Uterus (tissue), 4 donors: ENCODE measurements at places on chromosomes 5 and 9.

GRCh38 chr5:10456583-10457420 is 15.1 kb downstream of the ROPN1L start:
- H3K27ac ChIP-seq, result no peak overlapping the region
- no peaks in the 10 kb centered on the region for H3K36me3 ChIP-seq
- H3K27me3 ChIP-seq, result no peaks in the 10 kb centered on the region

DNA sequence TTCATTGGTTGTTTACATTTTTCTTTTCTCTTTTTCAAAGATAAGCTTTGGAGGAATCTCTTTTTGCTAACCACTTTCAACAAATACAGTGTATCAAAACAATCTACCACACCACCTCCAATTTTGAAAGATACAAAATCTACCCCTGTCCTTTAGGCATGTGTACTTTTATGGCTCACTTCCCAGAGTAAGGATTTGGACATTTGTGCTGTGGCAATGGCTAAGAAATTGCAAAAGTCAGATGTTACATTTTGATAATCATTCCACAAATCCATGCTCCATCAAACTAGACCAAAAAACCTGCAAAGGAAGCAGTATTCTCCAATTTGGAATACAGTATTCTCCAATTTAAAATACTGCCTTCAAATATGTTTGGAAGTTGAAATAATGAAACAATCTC is 204.9 kb downstream of the MCTP1 start:
- H3K4me3 ChIP-seq, result peak overlapping the region; percentile 13
- DNase-seq, result no peak
- peak overlapping the region; percentile 21 for H3K27ac ChIP-seq
- no peaks in the 10 kb centered on the region for H3K36me3 ChIP-seq

- no peak for DNase-seq
- H3K36me3 ChIP-seq, result no peaks in the 10 kb centered on the region
- H3K27ac ChIP-seq, result no peak overlapping the region
- no peaks in the 10 kb centered on the region for H3K4me1 ChIP-seq
- no peaks in the 10 kb centered on the region for H3K27me3 ChIP-seq
- no peak overlapping the region for H3K4me3 ChIP-seq
These were observed 309.1 kb upstream of the GRIN3A start for GRCh38 chr9:102047549-102047948.

DNA sequence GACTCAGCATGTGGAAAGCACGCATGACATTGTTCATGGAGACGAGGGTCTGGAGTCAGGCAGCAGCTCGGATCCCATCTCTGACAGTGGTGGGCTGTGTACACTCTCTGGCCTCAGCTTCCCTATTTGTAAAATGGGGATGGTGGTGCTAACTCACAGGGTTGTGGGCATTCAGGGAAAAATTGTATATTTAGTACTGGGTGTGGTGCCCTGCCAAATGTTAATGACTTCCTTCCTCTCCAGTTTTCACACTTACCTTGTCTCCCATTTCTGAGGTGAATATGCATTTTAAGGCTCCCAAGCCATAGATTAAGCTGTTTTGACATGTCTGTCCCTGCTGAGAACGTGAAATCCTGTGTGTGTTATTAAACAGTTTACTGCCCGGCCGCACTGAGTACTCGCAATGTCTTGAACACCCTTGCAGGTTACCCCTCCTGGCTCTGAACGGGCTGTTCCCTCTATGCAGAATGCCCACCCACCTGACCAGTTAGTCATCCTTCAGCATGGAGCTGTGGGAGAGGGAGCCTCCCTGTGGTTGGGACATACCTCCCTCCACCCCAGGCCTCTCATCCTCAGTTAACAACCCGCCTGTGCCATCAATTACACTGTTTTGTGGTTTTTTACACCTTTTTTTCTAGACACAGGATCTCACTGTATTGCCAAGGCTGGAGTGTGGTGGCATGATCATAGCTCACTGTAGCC is 25.8 kb downstream of the TJP2 start:
- H3K27ac ChIP-seq, result no peak overlapping the region
- no peak overlapping the region for H3K4me3 ChIP-seq
- DNase-seq, result peak; percentile 35
- H3K4me1 ChIP-seq, result no peaks in the 10 kb centered on the region
- H3K36me3 ChIP-seq, result no peaks in the 10 kb centered on the region

- no peaks in the 10 kb centered on the region for H3K4me1 ChIP-seq
- no peaks in the 10 kb centered on the region for H3K36me3 ChIP-seq
- no peak overlapping the region for H3K27ac ChIP-seq
These were observed 23.5 kb downstream of the ODF2 start for GRCh38 chr9:128479262-128479661.

DNA sequence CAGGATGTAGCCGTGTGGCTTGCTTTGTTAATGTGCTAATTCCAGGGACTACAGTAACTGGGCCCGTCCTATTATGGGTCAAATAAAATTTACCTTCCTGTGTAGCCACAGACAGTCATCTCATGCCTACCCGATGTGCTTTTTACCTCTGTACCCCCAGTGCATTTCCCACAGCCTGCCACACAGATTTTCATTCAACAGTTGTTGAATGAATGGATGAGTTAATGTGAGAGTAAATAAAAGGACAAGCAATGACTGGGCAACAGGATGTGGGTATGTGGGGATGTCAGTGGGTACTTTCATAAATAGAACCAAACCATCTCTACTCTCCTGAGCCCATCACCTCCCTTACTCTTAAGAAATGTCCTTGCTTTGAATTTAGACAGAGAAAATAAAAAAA is 441.2 kb upstream of the ZNF462 start:
- no peak overlapping the region for H3K27ac ChIP-seq
- no peak for DNase-seq
- H3K27me3 ChIP-seq, result no peaks in the 10 kb centered on the region

DNA sequence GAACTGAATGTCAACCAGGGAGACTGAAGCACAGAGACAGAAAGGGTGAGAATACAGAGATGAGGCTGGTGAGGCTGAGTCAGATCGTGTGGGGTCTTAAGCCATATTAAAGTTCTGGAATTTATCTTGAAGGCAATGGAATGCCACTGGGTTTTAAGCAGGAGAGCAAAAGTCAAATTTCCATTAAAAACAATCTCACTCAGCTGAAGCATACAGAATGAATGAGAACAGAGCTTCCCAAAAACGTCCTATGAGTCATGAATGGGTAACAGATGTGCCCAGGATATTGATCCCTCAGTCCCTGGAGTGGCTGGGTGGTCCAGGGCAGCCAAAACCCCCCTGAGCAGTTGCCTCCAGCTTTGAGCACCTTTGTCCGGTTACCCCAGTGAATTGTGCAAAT is 44.9 kb downstream of the PFDN1 start:
- no peak for DNase-seq
- no peak overlapping the region for H3K27ac ChIP-seq
- H3K4me1 ChIP-seq, result no peaks in the 10 kb centered on the region
- no peaks in the 10 kb centered on the region for H3K27me3 ChIP-seq
- H3K4me3 ChIP-seq, result no peak overlapping the region

GRCh38 chr5:68071282-68071632 is 144.3 kb upstream of the PIK3R1 start:
- H3K27ac ChIP-seq, result no peak overlapping the region
- H3K4me1 ChIP-seq, result no peaks in the 10 kb centered on the region
- H3K27me3 ChIP-seq, result no peaks in the 10 kb centered on the region
- no peak overlapping the region for H3K4me3 ChIP-seq

- DNase-seq, result no peak
- no peaks in the 10 kb centered on the region for H3K4me1 ChIP-seq
- no peak overlapping the region for H3K4me3 ChIP-seq
- H3K27ac ChIP-seq, result no peak overlapping the region
- H3K36me3 ChIP-seq, result no peaks in the 10 kb centered on the region
These were observed 263.1 kb upstream of the COX7C start for GRCh38 chr5:86354664-86355063.

DNA sequence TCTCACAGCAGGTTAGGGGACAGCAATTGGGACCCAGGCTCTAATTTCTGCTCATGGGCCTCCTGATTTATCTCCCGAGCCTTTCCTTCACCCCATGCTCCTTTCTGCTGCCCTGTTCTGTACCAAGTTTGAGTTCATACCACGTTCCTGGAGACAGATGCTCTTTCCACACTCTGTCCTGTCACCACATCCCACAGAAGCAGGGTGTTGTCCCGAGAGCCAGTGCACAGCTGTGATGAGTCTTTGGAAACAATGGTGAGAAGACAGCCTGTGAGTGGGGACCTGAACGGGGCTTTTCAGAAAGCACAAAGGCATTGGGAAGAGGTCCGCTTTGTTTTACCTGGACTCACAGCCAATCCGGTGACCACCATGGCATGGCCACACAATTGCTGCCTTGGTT is 17.4 kb downstream of the WDR31 start:
- no peaks in the 10 kb centered on the region for H3K36me3 ChIP-seq
- no peak overlapping the region for H3K27ac ChIP-seq
- H3K4me3 ChIP-seq, result no peak overlapping the region
- DNase-seq, result no peak

DNA sequence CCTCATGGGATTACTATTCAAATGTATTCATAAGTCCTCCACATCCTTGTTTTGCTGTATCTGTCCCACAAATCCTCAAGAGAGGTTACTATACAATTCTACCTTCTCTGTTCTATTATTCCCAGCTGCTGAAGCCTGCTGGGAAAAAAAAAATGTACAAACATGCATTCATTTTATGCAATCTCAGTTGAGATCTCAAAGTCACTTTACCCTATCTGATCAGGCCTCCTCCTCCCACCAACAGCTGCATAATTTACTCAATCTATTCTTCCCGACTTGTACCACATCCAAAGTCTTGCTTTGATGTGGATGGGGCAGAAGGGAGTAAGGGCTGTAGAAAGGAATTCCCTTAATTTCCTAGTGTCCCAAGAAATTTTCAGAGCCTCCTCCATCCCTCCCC is 28.6 kb downstream of the PSIP1 start:
- no peaks in the 10 kb centered on the region for H3K27me3 ChIP-seq
- H3K4me1 ChIP-seq, result no peaks in the 10 kb centered on the region
- no peak overlapping the region for H3K4me3 ChIP-seq
- DNase-seq, result no peak

- H3K4me3 ChIP-seq, result no peak overlapping the region
- no peak for DNase-seq
- no peaks in the 10 kb centered on the region for H3K36me3 ChIP-seq
- H3K27me3 ChIP-seq, result no peaks in the 10 kb centered on the region
- no peaks in the 10 kb centered on the region for H3K4me1 ChIP-seq
These were observed 117.2 kb downstream of the CAAP1 start for GRCh38 chr9:26775391-26775790.

DNA sequence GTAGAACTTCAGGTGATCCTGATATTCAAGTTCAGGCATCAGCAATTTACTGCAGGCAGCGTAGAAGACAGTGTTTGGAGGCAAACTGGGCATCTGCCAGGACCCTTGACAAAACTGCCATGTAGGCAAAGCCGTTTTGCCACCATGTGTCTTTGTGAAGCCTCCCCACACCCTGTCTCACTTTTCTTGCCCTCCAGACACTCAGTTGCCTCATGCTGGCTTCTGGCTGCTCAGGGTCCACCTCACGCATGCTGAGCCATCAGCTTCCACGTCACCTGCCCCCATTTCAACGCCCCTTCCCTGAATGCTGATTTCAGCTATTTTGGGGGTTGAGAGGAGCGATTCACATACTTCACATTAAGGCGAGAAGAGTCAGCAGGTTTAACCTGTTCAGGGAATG is 165.2 kb upstream of the KLF9 start:
- H3K27ac ChIP-seq, result no peak overlapping the region
- H3K4me3 ChIP-seq, result no peak overlapping the region

GRCh38 chr9:113602126-113603047 is 138.9 kb downstream of the RGS3 start:
- H3K27me3 ChIP-seq, result no peaks in the 10 kb centered on the region
- H3K36me3 ChIP-seq, result no peaks in the 10 kb centered on the region
- peak overlapping the region; percentile 39 for H3K27ac ChIP-seq
- H3K4me3 ChIP-seq, result no peak overlapping the region

- no peak overlapping the region for H3K4me3 ChIP-seq
- H3K27me3 ChIP-seq, result no peaks in the 10 kb centered on the region
- H3K27ac ChIP-seq, result peak overlapping the region; percentile 26
- peaks cover 6% of the 10 kb centered on the region for H3K4me1 ChIP-seq
- no peak for DNase-seq
These were observed 33.1 kb downstream of the GRAMD2B start for GRCh38 chr5:126456217-126456820.

DNA sequence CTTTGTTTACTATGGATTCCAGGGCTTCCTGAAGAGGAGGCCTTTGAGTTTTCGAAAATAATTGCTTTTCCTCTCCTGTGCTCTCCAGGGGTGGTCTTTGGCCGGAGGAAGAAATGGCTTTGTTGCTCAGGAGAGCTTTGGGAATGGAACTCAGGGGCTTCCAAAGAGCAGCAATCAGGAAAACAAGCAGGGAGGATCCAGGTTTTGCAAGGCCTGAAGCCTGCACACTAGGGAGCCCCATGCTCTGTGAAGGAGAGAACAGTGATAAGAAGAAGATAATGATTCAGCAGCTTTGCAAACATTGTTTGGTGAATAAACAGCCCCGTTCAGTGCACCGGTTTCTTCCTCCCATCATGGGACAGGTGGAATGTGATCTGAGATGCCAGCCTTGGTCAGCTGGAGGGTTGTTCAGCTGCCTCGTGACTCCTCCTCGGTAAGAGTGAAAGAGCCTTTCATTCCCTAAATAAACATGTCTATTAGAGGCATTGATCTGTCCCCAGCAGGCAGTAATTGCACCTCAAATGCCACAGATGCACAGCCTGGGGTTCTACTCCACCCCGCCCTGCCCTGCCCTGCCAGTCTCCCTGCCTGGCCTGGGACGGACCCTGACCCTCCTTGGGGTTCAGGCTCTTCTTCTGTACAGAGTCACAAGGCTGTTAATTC is 11.5 kb upstream of the ALDH1B1 start:
- H3K4me1 ChIP-seq, result no peaks in the 10 kb centered on the region
- no peaks in the 10 kb centered on the region for H3K27me3 ChIP-seq
- DNase-seq, result no peak
- H3K27ac ChIP-seq, result peak overlapping the region; percentile 89

- H3K27ac ChIP-seq, result no peak overlapping the region
- H3K4me3 ChIP-seq, result no peak overlapping the region
- DNase-seq, result no peak
- H3K4me1 ChIP-seq, result peaks cover 4% of the 10 kb centered on the region
These were observed 31.4 kb upstream of the ANKRD33B start for GRCh38 chr5:10532421-10532820.

- H3K27me3 ChIP-seq, result no peaks in the 10 kb centered on the region
- H3K36me3 ChIP-seq, result no peaks in the 10 kb centered on the region
- H3K4me3 ChIP-seq, result no peak overlapping the region
- DNase-seq, result no peak
- no peak overlapping the region for H3K27ac ChIP-seq
- H3K4me1 ChIP-seq, result no peaks in the 10 kb centered on the region
These were observed 50.0 kb upstream of the GLIS3 start for GRCh38 chr9:4349816-4350418.

- no peaks in the 10 kb centered on the region for H3K27me3 ChIP-seq
- no peaks in the 10 kb centered on the region for H3K4me1 ChIP-seq
- H3K27ac ChIP-seq, result no peak overlapping the region
- H3K36me3 ChIP-seq, result no peaks in the 10 kb centered on the region
- DNase-seq, result no peak
- H3K4me3 ChIP-seq, result no peak overlapping the region
These were observed 133.7 kb downstream of the GPBP1 start for GRCh38 chr5:57307516-57307915.

GRCh38 chr5:125325488-125326149 is 579.2 kb upstream of the ZNF608 start:
- H3K27ac ChIP-seq, result no peak overlapping the region
- no peaks in the 10 kb centered on the region for H3K36me3 ChIP-seq
- DNase-seq, result no peak
- H3K4me1 ChIP-seq, result no peaks in the 10 kb centered on the region
- no peaks in the 10 kb centered on the region for H3K27me3 ChIP-seq
- H3K4me3 ChIP-seq, result no peak overlapping the region

- no peaks in the 10 kb centered on the region for H3K4me1 ChIP-seq
- no peaks in the 10 kb centered on the region for H3K27me3 ChIP-seq
- no peaks in the 10 kb centered on the region for H3K36me3 ChIP-seq
- no peak overlapping the region for H3K4me3 ChIP-seq
- peak; percentile 52 for DNase-seq
These were observed 13.3 kb upstream of the RECK start for GRCh38 chr9:36023260-36024048.
